ENCODE measurements at places on chromosomes 12 and 14.

DNA sequence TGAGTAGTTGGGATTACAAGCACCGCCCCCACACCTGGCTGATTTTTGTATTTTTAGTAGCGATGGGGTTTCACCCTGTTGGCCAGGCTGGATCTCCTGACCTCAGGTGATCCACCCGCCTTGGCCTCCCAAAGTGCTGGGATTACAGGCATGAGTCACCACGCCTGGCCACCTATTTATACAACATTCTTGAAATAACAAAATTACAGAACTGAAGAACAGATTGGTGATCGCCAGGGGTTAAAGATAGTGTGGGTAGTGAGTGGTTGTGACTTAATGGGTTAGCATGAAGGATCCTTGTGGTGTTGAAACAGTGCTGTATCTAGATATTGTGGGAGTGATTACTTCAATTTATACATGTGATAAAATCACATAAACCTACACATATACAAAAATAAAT is 7.4 kb downstream of the GLIPR1L1 start:
- no peak for DNase-seq

DNA sequence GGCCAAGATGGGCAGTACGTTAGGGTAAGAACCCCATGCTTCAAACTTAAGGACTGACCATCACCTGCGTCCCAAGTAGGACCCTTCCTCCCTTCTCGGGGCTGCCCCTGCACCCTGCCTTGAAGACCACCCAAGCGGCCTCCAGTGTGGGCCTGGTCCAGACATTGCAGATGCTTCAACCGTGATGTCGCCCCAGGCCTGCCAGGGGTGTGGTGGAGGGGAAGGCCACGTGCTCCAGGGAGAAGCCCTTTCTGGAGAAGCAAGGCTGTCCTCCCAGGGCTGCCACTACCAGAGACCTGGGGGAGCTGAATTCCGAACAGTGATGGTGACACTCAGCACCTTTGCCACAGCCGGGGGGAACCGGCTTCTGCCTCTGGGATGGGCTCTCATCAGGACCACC is 13.3 kb downstream of the NGB start:
- no peak for DNase-seq

- no peak for DNase-seq
Measured at GRCh38 chr14:39228509-39229221, 5.0 kb upstream of the MIA2 start.

DNA sequence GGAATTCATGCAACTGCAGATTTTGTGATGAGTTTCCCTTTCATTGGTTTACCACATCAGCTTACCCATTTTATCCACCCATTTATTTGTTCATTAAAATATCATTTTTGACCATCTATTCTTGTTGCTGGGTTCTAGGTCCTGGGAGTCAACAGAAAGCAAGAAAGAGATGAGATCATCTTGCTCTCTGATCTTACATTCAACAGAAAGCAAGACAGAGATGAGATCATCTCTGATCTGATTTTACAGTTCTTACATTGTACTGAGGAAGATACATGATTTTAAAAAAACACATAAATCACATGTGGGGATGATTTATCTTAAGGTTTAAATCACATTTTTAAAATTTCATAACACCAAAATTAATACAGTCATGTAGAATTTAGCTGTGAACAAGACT is 2.3 kb downstream of the TAS2R46 start:
- no peak for DNase-seq

- no peak for DNase-seq
Measured at GRCh38 chr14:92565040-92565717, 51.6 kb downstream of the RIN3 start.

DNA sequence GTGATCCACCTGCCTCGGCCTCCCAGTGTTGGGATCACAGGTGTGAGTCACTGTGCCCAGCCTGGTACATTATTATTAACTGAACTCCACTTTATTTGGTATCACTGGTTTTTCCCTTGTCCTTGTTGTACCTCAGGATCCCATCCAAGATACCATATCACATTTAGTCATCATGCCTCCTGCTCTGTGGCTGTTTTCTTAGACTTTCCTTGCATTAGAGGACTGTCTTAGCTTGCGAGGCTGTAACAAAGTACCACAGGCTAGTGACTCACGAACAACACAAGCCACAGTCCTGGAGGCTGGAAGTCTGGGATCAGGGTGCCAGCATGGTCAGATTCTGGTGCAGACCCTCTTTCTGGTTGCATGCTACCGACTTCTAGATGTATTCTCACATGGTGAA is 12.2 kb downstream of the KLC1 start:
- no peak for DNase-seq

- DNase-seq: no peak
Measured at GRCh38 chr14:62614122-62614521, 431.1 kb downstream of the KCNH5 start.

Data from hematopoietic multipotent progenitor cell treated with erythropoietin and hydrocortisone succinate and interleukin-3 and kit ligand, for 6 days (in vitro differentiated cells).